GM04503 (cell line): ENCODE measurements at places on chromosomes 16 and 17.

DNA sequence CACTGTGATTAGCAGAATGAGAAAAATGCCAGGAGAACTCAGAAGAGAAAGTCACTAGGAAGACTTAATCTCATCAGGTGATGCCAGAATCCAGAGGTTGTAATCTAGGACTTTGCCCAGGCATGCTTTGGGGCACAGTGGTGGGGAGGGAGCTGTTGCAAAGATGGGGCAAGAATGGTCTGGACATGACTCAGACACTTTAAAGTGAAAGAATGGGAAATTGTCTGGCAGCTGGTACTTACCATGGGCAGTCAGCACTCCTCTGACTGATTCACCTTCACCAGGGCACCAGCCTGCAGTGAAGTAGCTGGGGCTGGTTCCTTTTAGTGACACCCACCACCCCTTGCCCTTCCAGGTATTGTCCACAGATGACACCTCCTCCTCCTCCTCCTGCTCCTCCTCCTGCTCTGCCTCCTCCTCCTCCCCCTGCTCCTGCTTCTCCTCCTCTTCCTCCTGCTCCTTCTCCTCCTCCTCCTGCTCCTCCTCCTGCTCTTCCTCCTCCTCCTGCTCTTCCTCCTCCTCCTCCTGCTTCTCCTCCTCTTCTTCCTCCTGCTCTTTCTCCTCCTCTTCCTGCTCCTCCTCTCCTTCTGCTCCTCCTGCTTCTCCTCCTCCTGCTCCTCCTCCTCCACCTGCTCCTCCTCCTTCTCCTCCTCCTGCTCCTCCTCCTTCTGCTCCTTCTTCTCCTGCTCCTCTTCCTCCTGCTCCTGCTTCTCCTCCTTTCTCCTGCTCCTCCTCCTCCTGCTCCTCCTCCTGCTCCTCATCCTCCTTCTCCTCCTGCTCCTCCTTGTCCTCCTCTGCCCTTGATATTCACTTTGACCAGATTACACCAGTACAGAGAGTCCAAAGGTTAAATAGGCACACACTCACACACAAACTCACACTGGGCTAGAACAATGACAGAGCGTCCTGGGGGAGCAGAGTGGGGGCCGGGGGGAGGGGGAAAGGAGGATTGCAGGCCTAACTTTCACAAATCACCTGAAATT lies at the start of gene CHD9NB:
TSS of gene CHD9NB (minus strand) at position 379 of the 983 bp plus-strand sequence. CDS start 8,739 bp downstream, outside the sequence.
- DNase-seq = peak; percentile 90

- no peak for DNase-seq
Measured at GRCh38 chr17:81330884-81331245, 35.8 kb upstream of the SLC38A10 start.

- DNase-seq = no peak
Measured at GRCh38 chr17:75980188-75981018, 1.4 kb downstream of the TEN1 start.

- DNase-seq = no peak
Measured at GRCh38 chr16:9060225-9060624, 31.2 kb upstream of the HAPSTR1 start.

DNA sequence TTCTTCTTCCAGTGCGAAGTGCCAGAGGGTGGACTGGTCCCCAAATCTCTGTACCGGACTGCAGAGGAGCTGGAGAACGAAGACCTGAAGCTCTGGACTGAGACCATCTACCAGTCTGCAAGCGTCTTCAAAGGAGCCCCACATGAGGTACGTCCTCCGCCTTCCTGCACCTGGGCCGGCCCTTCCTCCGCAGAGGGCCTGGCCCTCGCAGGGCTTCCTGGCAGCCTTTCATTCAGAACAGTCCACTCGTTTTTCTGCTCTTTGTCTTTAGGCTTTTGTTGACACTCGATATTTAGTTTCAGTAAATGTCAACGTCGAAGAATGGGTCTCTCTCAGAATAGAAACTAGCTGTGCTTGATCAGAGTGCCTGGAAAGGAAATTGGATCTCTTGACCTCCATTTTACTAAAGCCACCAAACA lies 68.6 kb downstream of the SEC14L1 start:
- DNase-seq = no peak

- no peak for DNase-seq
Measured at GRCh38 chr16:839643-840408, 39.3 kb upstream of the GNG13 start.

DNA sequence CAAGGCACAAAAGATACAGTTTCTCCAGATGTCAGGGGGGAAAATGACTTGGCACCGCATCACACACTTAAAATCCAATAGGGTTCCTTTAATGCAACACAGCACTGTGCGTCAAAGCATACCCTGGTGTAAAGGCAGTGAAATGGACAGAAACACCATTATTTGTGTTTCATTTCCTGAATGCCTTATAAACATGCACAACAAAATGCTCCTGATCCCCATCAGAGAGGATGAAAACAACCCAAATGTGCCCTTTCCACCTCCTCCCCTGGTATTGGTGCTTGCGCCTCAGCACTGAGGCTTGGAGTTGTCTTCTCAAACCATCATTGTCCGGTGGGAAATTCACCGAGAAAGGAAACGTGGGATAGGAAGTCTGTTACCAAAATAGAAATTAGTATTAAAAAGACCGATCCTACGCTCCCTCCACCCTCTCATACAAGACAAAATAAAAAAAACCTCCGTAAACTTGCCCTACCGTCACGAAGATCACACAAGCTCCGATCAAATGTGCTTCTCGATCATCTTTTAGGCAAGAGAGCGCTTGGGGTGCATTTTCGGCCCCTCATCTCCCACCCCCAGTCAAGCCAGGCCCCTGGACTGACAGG lies 722 bp downstream of the CDC27 start:
- peak; percentile 14 for DNase-seq

- DNase-seq = no peak
Measured at GRCh38 chr16:58198022-58198683, at the start of gene CSNK2A2. Gene CSNK2A2, minus strand, starts transcription at chr16:58198106. Its CDS starts 370 bp downstream, at chr16:58197736.

DNA sequence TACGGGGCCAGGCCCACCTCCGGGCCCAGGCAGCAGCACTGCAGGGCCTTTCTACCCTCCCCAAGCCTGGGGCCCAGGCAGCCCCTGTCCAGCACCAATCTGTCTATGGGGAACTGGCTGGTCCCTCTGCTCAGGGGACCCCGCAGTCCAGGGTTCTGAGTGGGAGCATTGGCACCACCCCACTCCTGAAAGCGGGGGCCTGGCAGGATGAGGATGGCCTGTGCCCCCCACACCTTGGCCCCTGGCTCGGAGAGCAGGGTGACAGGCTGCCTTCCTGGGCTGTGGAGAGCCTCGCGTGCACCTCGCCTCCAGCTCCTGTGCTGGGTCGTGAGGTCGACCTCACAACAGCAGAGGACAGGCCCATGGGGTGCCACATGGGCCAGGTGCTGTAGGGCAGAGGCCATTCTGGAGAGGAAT lies 1.4 kb downstream of the NPB start:
- DNase-seq = no peak

- no peak for DNase-seq
Measured at GRCh38 chr17:35981908-35982330, 622 bp upstream of the CCL16 start.

DNA sequence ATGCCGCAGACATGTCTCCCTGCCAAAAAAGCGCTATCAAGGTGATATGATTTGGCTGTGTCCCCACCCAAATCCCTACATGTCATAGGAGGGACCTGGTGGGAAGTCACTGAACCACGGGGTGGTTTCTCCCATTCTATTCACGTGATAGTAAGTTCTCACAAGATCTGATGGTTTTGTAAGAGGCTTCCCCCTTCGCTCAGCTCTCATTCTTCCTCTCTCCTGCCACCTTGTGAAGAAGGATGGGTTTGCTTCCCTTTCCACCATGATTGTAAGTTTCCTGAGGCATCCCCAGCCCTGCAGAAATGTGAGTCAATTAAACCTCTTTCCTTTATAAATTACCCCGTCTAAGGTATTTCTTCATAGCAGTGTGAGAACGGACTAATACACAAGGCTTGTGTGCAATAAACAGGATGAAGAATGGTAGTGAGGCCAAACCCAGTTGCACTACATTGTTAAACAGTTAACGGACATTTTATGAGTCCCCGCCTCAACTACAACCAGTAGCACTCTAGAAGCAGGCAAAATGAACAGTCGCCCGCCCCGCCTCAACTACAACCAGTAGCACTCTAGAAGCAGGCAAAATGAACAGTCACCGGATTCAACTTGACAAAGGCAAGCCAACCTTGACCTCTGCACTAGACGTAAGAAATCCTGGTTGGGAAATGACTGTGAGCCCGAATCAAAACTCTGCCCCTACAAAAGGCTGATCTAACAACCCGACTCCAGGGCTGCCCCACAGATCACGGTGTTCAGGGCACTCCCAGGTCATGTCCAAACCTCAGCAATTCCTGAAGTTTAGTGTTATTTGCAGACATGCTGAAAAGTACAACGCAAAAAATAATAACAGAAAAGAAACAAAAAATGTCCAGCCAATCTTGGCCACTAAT lies 26.3 kb downstream of the VPS53 start:
- no peak for DNase-seq

- no peak for DNase-seq
Measured at GRCh38 chr16:72530434-72530833, 358.5 kb upstream of the PMFBP1 start.

DNA sequence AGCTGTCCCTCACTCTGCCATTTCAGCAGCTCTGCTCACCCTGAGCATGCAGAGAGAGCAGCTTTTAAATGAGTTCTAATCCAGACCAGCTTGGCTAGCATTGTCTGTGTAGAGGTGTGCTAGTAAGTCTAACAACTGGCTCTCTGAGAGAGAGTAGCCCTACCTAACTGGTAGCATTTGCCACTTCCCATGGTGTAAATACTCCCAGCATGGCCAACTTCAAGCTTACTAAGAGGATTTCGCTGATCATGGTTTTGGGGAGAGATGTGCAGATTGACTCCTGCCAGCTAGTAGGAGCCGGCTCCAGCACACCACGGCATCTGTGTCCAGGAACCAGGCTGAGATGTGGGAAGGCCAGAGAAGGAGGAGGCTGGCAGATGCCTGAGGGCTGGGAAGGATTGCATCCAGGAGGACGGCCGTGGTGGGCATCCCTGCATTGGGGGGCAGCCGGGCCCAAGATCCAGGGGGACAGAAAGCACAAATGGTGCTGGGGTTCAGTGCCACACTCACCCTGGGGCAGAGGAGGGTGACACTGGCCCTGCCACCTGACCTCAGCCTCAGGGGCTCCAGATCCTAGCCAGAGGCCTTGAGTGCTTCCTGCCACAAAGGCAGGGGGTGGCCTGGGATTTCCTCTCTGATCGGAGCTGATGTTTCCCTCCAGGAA lies 394.9 kb upstream of the TNRC6C start:
- no peak for DNase-seq

GRCh38 chr17:8555062-8555461 lies 75.5 kb downstream of the MYH10 start:
- DNase-seq = no peak

- peak; percentile 6 for DNase-seq
Measured at GRCh38 chr16:78503602-78504001, 404.1 kb downstream of the WWOX start.

- no peak for DNase-seq
Measured at GRCh38 chr16:30187971-30188561, 4.7 kb downstream of the CORO1A start.

DNA sequence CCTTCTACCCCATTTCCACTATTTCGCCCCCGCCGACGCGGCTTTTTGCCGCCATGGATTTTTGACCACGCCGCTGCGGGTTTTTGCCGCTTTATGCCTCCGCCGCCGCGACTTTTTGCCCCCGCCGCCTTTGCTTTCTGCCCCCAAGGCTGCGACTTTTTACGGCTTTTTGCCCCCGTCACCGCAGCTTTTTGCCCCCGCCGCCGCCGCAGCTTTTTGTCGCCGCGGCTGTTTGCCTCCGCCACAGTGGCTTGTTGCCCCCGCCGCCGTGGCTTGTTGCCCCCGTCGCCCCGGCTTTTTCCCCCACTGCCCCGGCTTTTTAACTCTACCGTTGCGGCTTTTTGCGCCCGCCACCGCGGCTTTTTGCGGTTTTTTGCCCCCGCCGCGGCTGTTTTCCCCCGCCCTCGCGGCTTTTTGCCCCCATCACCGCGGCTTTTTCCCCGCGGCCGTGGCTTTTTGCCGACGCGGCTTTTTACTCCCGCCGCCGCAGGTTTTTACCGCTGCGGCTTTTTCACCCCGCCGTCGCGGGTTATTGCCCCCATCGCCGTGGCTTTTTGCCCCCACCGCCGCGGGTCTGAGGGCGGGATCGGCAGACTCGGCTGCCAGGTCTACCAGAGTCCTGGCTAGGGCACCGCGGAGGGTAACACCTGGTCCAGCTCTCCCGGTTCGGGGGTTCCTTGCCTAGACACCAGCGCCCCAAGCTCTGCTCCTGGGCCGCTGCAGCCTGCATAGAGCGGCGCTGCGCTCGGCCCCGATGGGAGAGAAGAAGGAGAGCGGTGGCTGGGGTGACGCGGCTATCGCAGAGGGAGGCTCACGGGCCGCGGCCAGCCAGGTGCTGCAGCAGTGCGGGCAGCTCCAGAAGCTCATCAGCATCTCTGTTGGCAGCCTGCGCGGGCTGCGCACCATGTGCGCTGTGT lies 562.7 kb upstream of the WSB1 start:
- no peak for DNase-seq

GRCh38 chr17:70187383-70187782 lies 18.1 kb downstream of the KCNJ2 start:
- DNase-seq = peak; percentile 3

DNA sequence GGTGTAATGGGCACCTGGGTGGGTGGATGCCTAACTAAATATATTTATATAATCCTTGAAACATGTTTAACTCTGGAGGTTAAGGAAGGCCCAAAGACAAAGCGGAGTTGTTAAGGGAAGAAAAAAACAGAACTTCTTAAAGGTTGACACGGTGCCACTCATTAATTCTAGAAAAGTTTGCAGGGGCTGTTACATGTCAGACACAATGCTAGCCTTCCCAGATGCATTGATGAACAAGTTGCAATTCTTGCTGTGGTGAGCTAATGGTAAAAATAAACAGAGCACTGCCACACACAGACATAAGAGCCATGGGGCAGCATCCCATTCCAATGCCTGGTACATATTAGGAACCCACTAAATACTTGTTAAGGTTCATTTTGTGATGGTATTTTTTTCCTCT lies 109.5 kb downstream of the CDH13 start:
- no peak for DNase-seq

GRCh38 chr16:48487287-48487686 lies 102.1 kb upstream of the SIAH1 start:
- DNase-seq = no peak

DNA sequence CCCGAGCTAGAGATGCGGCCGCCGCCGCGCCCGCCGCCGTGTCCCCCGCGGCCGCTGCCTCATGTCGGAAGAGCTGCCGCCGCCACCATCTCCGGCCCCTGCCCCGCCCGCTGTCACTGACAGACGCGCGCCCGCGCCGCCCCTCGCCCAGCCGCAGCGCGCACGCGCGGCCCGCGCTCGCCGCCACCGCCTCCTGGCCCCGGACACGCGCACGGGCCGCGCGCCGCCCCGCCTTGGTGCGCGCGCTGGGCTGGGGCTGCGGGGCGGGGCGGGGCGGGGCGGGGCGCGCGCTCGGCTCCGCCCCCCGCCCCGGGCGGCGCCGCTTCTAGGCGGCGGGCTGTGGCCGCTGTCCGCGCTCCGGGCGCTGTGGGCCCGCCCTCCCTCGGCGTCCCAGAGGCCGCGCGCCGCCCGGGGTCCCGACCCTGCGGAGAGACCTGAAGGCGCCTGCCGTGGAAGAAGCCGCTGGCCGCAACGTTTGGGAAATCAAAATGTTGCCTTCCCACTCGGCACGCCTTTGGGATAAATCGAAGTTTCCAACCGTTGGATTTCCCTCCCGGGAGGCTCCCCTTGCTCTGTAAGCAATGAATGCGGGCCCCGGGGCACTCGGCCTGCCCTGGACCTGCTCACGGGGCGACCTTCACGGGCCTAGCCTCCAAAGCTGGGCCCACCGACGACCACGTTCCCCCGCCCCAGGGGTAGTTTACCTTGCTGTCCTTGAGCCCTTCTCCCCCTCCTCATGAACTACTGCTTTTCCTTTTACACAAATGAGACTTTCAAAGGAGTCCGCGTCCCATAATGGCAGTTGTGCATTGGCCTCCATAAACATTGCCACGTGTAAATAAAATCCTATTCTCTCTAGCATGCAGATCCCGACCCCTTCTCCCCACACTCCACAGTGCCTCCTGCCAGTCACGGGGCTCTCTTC lies at the start of gene ADCY9:
TSS of gene ADCY9 (minus strand) at position 118 of the 925 bp plus-strand sequence. CDS start 1,000 bp downstream, outside the sequence.
- DNase-seq = no peak
